A549 (cell line): ENCODE measurements at places on chromosomes 2 and 18.

DNA sequence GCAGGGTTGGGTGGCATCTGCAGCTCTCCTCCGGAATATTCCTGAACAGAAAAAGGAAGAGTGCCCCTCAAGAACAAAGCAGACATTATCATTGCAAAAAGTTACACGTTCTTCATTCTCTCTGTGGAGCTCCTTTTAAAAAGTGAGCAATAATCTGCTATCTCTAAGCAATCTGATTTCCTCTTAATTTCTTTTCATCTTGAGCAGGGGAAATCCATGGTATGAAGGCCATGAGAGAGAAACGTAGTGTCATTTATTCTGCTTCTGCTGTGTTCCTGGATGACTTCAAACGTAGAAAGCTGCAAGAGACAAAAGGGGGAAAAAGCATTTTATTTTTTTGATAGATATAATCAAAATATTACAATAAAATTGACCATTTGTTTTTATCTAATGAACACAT is 16.9 kb downstream of the SMIM21 start:
- no peak for DNase-seq

DNA sequence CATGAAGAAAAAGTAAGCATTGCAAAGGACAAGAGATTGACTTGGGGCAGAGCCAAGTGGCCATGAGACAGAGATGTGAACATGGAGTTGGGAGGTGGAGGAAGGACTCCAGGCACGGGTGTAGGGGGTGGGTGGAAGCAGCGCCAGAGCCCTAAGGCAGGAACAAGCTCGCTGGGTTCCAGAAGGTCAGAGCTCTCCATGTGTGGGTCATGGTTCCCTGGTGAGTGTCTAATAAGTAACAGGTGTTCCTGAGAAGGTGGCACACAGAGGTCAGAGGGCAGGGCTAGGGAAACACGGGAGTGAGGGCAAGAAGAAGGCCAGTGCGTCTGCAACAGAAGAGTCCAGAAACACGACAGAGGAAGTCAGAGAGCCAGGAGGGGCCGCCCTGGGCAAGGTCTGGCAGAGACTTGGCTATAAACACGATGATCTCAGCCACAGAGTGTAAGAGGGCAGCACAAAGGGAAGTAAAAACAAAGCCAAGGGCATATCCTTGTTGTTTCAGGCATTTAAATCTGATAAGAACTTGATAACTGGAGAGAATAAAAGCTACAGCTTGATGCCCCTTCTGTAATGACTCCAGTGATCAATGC is 260.8 kb downstream of the TGIF1 start:
- DNase-seq: peak; percentile 22

DNA sequence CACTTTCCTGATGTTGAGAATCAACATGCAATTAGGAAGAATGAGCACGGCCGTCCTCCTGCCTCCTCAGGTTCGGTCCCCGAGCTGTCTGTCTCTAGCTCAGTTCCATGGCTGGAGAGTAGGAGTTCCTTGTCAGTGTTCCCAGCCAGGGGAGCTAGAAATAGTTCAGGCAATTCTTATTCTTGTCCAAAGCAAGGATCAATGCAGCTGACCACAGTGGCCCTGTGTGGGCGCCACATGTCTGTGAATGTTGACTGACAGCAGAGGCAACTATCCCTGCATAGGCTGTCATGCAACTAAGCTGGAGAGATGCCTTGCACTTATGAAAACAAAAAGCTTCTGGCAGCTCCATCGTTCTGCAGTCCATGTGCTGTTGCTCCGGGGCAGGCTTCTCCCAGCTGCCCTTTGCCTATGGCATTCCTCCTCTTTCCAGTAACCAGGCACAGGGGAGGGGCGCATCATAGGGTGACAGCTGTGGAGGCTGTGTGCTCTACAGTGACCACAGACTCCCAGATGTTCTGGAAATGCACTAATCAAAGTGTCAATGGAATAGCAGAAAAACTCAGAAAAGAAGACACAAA is 58.7 kb downstream of the PDCL3 start:
- no peak for DNase-seq

DNA sequence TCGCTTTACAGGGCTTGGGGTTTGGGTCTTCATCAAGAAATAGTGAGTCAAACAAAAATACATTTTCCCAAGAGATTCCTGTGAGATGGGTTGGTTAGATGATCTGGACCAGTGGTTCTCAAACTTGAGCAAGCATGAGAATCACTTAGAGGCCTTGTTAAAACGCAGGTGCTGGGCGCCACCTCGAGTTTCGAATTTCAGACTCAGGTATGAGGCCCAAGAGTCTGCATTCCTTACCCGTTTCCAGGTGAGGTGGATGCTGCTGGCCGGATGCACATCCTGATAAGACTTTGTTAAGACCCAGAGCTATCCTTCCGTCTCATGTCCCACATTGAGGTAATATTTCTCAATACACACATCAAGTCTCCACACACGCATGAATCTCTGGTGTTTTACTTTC is 707.8 kb upstream of the SALL3 start:
- DNase-seq: no peak

GRCh38 chr18:12947285-12948049 is at the start of gene SEH1L:
SEH1L (plus strand) TSS chr18:12948011; CDS start chr18:12948122, 111 bp downstream.
- peak; percentile 61 for DNase-seq

- no peak for DNase-seq
Observed at GRCh38 chr2:26058390-26058789, 24.5 kb downstream of the RAB10 start.

DNA sequence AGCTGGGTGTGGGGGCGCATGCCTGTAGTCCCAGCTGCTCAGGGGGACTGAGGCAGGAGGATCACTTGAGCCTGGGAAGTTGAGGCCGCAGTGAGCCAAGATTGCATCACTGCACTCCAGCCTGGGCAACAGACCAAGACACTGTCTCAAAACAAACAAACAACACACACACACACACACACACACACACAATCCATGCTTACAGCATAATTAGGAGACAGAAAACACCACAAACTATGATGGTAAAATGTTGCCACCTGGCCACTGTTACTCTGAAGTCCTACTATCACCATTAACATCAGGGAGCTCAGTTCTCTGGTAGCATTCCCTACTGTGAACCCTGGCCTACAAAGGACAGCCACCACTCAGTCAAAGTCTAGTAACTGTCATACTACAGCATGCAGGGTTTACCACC is 18.3 kb downstream of the DNPEP start:
- no peak for DNase-seq

- no peak for DNase-seq
Observed at GRCh38 chr2:24906466-24906865, 13.6 kb downstream of the ADCY3 start.
